ENCODE measurements at places on chromosomes 1 and 21.

- peak; percentile 64 for DNase-seq
Measured at GRCh38 chr1:154791292-154792166, 78.6 kb downstream of the KCNN3 start.

- DNase-seq, result no peak
Measured at GRCh38 chr21:36654796-36655325, 44.1 kb upstream of the SIM2 start.

- no peak for DNase-seq
Measured at GRCh38 chr1:245469006-245469405, 314.2 kb downstream of the KIF26B start.

DNA sequence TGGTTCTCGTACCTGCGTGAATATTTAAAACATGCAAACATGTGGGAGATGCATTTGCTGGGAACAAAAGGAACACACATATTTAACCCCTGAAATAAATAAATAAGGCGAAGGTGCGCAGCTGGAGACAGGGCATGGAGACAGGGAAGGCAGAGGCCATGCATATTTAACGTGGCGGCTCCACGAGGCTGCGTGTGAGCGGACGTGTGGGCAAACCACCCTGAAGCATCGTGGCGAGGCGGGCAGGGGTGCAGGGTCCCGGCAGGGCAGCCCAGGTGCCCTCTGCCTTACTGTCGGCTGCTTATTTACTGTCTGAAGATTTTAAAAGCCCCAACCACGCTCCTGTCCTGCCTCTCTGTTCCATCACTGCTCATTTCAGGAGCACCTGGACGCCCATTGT lies 104.0 kb upstream of the ACTRT2 start:
- no peak for DNase-seq

DNA sequence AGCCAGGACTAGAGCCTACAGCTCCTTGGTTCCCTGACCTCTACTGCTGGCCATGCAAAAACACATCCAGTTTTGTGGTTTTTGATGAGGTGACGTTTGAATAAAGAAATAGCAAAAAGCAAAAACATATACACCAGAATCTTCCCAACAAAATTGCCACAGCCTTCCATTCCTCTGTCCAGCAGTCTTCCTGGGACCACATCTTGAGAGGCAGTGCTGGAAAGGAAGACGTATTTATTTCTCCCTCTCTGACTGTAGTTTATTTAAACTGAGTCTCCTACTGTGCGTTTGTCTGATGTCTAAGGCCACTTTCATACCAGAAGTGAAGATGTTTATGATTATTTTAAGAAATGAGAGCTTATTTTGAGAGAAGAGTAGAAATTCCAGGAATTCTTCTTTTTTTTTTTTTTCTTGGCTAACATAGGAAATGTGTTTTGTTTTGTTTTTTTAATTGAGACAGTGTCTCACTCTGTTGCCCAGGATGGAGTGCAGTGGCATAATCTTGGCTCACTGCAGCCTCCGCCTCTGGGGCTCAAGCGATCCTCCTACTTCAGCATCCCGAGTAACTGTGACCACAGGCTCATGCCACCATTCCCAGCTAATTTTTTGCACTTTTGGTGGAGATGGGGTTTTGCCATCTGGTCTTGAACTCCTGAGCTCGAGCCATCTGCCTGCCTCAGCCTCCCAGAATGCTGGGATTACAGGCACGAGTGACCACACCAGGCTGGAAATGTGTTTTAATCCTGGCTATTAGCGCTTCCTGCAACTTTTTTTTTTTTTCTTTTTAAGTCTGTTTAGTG lies 118.5 kb downstream of the ITSN1 start:
- DNase-seq, result peak; percentile 76

- peak; percentile 12 for DNase-seq
Measured at GRCh38 chr1:35112668-35113067, 33.5 kb downstream of the ZMYM1 start.

GRCh38 chr1:36157115-36157903 lies 1.3 kb downstream of the MAP7D1 start:
- DNase-seq, result no peak

DNA sequence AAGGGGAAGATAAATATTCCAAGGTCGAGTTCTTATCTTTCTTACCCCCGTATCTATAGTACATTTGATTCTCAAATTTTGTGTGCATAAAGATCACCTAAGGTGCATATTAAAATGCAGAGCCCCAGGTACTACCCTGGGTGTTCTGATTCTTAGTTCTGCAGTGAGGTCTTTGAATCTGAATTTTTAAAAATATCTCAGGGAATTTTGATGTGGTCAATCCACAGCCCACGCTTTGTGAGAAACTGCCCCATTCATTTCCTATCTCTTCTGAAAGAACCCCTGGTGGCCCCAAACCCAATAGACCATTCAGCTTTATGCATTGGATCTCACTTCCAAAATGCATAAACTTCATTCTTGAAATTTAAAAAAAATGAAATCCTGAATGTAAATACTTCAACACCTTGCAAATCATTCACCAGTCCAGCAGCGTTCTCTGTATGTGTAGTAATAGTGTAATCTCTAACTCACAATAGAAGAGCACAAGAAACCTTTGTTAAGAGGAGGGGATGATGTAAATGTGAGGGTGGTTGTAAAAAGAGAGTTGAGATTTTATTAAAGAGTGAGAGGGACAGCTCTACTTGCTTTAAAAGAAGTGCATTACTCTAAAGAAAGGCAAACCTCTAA lies 108.8 kb upstream of the ZP4 start:
- DNase-seq, result no peak

- no peak for DNase-seq
Measured at GRCh38 chr1:63350320-63350719, 17.1 kb upstream of the ALG6 start.

- DNase-seq, result peak; percentile 84
Measured at GRCh38 chr1:52032785-52033131, 852 bp downstream of the KTI12 start.

DNA sequence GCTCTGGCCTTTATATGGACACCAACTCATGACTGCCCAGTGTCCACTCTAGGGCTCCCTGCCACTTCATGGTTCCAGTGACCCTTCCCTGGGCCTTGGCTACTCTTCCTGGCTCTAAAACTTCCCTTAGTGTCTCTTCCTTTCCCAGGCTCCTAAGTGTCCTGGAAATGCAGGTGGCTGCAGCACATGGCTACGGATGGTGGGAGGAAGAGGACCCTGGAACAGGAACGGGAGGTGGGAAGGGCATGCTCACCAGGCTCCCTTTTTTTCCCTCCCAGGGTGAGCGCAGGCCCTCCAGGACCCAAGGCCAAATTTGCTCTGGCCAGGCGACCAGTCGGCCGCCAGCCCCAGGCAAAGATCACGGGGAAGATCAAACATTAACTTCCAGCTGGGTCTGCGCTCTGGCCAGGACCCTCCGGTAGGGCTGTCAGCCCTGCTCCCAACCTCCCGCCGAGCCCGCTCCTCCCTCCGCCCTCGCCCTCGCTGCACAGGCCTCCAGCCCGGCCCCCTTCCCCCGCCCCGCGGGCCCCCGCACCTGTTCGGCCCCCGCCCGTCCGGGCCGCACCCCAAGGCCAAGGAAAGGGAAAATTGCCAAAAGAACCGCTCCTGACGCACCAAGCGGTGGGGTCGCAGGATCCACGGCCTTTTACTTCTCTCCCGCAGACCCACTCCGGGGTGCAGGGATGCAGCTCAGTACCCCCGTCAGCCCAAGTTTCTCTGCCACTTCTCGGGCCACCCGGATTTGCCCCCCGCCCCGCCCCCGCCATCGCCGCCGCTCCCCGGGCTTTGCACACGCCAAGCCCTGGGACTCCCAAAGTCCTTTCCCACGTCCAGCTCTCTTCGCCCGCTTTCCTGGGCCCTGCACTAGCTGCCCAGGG lies 894 bp downstream of the TCEA3 start:
- DNase-seq, result no peak

DNA sequence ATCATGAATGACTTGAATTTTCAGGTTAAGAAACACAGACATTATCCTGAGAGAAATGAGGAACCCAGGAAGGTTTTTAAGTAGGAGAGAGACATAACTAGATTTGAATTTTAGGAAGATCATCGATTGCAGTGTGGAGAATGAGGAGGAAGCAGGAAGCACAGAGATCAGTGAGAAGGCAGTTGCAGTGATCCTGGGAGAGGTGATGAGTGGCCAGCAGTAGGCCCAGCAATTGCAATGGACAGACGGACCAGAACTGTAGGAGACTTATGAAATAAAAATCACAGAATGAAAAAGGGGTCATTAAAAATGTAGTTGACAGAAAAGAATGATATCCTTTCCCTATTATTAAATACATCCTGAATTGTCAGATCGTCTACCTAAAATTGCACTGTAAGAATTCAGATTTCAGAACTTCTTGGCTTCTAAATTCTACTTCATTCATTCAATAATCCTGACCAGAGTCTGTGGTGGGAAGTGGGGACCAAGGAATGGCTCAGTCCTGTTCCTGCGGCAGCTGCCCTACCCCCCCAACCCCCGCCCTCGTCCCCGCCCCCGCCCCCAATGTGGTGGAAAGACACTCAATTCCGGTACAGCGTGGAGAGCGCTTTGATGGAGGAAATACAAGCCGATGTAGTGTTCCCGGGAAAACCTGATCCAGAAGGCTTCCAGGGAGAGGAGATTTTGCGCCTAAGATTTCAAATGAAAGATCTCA lies 35.1 kb downstream of the SLC2A1 start:
- DNase-seq, result no peak

DNA sequence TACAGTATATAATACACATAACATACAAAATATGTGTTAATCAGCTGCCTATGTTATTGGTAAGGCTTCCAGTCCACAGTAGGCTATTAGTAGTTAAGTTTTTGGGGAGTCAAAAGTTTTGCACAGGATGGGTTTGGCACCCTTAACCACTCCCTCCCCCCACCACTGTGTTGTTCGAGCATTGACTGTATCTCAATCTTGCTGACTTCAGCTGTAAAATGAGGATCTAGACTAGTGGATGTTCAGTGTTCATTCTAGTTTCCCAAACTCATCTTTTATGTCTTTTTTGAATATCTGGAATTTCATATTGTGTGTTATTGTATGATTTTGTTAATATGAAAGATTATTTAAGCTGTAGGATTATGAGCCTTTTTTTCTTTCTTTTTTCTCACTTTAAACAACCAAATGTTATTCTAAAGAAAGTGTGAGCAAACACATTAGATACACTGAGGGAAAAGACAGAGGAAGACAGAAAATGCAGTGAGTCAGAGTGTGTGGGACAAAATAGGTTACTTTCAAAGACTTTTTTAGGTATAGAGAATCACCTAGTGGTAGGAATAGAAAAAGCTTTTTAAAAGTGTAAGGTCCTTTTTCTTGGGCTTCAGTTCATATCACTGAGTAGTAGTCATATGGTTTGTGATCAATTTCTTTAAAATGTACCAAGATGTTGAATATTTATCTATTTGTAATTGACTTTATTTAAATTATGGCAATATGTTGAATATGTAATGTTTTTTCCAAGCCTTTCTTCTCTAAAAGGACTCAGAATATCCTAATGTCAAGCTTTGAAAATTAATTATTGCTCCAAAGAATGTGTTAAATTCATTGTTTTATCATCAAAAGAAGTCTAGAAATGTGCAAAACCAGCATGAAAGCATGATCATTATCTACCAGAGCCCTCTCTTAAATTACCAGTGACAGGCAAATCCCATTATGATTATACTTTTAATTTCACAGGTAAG lies 17.9 kb upstream of the CENPF start:
- peak; percentile 76 for DNase-seq

DNA sequence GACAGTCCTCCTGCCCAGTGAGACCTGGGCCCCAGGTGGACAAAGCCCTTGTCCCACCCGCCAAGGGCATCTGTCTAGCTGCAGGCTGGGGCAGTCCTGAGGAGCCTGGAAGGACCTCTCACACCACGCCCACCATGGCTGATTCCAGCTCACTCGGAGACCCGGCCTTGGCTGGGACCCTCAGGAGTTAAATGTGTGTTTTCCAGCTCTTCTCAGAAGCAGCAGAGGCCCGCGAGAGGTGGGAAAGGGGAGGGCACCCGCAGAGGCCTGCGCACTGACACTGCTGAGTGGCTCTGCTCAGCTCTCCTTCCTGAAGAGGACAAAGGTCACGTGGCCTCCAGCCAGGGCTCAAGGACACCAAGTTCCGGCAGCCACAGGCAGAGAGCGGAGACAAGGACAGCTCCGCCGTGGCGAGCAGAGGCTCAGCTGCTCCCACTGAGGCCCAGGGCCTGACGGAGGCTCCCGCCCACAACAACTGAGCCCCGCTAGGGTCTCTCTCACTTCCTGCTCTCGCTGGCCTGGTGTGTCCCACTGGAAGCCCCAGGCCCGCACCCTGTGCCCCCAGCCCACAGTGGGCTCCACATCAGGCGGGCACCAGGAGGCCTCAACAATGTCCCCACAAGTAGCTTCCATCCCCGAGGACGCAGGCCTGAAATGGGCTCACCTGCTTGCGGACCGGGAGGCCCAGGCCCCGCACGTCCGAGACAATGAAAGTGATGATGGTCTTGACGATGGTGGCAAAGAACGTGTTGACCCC lies 16.9 kb downstream of the SLC19A1 start:
- DNase-seq, result no peak

DNA sequence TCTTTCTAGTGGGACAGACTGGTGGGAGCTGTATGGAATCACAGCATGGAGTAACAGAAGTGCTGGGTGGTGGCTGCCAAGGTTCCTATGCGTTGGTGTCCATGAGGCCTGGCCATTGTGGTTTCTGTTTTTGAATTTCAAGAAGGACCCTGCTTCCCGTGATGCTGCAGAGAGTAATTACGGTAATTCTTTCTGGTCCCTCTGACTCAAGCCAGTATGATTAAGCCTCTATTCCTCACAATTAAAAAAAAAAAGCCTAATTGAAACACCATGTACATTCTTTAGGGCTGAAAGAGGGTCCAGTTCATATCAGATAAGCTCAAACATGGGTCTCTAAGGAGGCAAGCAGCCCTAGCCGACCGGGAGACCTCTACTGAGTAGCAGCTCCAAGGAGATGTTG lies 10.5 kb upstream of the C1orf21 start:
- peak; percentile 28 for DNase-seq

DNA sequence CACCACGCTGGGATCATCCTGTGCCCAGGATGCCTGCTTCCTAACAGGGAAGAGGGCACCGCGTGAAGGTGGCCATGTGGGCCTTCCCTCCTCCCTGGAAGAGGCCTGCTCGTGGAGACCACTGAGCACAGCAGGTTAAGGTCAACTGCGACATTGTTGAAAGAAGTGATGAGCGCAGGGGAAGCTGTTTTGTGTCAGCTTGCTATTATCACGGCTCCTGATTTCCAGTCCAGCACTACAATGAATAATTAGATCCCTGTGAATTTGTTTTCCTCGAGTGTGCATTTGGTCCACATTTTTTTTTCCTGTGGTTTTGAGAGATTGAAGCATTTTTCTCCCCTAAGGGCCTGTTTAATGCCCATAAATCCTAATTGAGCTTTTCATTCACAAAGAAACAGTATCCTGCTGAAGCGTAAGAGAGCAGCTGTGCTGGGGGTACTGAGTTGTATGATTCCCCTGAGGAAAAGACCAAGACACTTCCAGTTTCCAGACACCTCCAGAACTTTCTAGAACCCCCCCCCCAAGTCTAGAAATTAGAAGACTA lies 204.9 kb downstream of the KCNJ6 start:
- DNase-seq, result no peak

DNA sequence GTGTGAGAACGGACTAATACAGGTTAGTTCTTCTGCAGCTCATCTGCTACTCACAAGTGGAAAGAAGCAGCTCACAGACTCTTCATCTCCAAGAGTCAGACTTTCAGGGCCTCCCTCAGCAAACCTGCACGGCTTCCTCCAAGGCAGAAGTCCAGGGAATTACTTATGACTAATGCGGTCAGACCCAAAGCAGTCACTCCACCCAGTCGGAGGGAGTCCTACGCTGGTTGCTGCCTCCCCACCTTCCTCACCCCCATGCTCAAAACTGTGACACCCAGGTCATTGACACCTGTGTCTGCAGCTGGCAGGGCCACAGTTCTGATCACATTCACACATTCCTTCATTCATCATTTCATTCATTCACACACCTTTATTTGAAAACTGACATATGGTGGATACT lies 38.4 kb upstream of the PRDM2 start:
- peak; percentile 78 for DNase-seq

All from fibroblast of mammary gland (primary cell).